ENCODE measurements at places on chromosomes 11 and 22.

- DNase-seq: no peak
Measured at GRCh38 chr11:17526326-17526725, 17.9 kb downstream of the USH1C start.

GRCh38 chr11:8025816-8026215 lies 38.7 kb downstream of the EIF3F start:
- DNase-seq: no peak

DNA sequence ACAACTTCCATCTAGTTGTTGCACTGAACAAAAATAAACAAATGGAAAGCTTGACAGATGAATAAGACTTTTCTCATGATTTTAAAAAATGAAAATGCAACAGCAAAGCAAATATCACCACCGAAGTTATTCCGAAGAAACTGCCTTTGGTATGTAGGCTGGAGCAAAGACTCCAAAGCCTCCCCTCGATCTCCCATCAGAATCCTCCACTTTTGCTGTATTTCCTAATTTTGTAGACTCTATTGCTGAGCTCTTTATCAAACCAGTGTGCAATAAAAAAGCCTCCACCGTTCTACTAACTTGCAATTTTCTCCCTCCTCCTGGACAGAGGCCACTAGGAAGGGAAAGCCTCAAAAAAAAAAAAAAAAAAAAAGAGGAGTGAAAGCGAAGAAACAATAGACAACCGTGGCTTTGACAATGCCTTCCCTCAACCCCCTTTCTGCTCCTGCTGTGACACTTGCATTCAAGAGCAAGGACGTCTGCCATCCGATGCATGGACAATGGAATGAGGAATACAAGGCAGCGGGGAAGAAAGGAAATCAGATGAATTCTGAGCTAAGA lies 190.9 kb upstream of the BLID start:
- no peak for DNase-seq

- no peak for DNase-seq
Measured at GRCh38 chr11:111502611-111503010, 9.6 kb downstream of the BTG4 start.

DNA sequence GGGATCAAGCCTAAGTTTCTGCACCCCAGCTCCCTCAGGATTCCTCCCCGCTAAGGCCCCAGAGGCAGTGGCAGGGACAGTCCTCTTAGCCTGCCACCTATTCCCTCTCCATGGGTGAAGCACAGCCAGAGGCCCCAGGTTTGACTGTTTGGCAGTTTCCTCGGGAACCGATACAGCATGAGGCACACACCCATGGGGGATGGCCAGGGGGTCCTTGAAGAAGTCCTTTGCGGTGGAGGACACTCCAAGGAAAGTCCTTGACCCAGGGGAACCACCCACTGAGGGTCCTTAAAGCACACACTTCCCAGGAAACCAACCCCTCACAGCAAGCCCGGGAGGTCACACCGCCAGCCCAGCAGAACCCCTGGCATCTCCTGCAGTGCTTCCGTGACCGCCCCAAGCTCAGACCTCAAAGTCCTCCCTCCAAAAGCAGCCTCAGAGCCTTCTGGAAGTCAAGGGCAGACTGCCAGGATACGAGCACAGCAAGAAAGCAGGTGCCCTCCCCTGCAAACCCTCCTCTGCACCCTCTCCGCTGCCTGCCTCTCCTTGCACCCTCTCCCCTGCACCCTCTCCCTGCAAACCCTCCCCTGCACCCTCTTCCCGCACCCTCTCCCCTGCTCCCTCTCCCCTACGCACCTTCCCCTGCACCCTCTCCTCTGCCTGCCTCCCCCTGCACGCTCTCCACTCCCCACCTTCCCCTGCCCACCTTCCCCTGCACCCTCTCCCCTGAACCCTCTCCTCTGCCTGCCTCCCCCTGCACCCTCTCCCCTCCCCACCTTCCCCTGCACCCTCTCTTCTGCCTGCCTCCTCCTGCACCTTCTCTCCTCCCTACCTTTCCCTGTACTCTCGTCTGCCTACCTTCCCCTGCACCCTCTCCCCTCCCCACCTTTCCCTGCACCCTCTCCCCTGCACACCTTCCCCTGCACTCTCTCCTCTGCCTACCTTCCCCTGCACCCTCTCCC lies 1.4 kb downstream of the SIGIRR start:
- no peak for DNase-seq

- DNase-seq: no peak
Measured at GRCh38 chr11:113632981-113633380, 73.1 kb downstream of the TMPRSS5 start.
